ENCODE measurements at places on chromosomes 6 and 20.

GRCh38 chr6:43627008-43627825 lies 1.8 kb downstream of the GTPBP2 start:
- peak; percentile 95 for DNase-seq

- DNase-seq = no peak
Measured at GRCh38 chr20:33291416-33291815, 8.4 kb downstream of the BPIFB1 start.

- no peak for DNase-seq
Measured at GRCh38 chr6:37684801-37685200, 12.9 kb downstream of the MDGA1 start.

DNA sequence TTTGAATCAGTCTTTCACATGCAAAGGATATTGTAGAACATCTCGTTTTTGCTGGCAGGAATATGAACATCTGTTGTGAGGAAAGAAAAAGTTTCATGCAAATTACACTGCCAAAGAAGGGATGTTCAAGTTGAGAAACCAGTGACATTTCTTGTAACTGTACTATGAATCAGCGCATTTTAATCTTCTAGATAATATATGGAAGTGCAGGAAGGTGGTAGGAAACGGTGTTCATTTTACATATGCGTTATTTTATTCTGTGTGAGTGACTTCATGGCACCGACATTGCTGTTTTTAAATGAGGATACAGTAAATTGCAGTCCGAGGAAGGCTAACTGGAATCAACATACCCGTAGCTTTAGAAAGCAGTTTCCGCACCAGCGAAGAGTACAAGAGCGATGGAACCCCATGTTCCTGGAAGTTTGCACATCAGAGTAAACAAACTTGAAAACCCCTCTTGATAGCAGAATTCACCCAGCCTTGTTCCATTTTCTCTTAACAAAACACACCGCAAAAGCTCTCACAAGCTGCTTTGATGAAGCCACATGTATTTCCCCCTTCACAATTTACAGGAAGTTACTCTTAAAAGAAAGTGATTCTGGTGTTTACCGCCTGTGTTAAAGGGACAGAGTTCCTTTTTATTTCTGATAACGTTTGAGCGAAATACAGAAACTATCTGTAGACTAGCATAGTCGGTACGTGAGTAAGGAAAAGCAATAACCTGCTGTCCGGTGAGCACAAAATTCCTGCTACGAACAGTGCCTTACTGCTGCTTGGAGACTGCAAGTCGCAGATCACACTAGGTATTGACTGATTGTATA lies 11.5 kb downstream of the PRDM1 start:
- DNase-seq = no peak

- DNase-seq = peak; percentile 42
Measured at GRCh38 chr6:138403324-138403800, 661 bp upstream of the HEBP2 start.

- no peak for DNase-seq
Measured at GRCh38 chr6:117495869-117496268, 13.4 kb downstream of the DCBLD1 start.

- no peak for DNase-seq
Measured at GRCh38 chr6:152233547-152234320, 403.4 kb downstream of the SYNE1 start.

GRCh38 chr6:39948199-39948791 lies 14.0 kb upstream of the MOCS1 start:
- DNase-seq = no peak

DNA sequence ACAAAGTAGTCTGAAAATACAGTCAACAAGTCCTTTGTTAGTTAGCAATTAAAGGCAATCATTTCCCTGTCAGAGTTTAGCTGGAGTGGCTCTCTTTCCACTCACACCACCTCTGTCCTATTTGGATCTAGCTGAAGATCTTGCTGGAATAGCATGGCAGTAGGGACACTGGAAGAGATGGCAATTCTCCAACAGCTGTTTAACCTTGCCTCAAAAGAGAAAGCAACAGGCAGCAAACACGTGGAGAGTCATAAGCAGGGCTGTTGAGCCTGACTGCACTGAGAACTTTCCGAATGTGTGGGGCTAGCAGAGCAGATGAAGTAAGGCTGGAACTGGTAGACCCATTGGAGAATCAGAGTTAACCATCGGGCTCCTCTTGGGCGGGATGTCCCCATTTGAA lies 38.0 kb upstream of the PRSS35 start:
- peak; percentile 2 for DNase-seq

Data from hepatic stellate cell (primary cell).